ENCODE measurements at places on chromosomes 6 and 20.

- no peak for DNase-seq
Measured at GRCh38 chr6:123520217-123520616, 116.5 kb downstream of the TRDN start.

- no peak for DNase-seq
Measured at GRCh38 chr6:32151181-32151862, 417 bp downstream of the PRRT1 start.

DNA sequence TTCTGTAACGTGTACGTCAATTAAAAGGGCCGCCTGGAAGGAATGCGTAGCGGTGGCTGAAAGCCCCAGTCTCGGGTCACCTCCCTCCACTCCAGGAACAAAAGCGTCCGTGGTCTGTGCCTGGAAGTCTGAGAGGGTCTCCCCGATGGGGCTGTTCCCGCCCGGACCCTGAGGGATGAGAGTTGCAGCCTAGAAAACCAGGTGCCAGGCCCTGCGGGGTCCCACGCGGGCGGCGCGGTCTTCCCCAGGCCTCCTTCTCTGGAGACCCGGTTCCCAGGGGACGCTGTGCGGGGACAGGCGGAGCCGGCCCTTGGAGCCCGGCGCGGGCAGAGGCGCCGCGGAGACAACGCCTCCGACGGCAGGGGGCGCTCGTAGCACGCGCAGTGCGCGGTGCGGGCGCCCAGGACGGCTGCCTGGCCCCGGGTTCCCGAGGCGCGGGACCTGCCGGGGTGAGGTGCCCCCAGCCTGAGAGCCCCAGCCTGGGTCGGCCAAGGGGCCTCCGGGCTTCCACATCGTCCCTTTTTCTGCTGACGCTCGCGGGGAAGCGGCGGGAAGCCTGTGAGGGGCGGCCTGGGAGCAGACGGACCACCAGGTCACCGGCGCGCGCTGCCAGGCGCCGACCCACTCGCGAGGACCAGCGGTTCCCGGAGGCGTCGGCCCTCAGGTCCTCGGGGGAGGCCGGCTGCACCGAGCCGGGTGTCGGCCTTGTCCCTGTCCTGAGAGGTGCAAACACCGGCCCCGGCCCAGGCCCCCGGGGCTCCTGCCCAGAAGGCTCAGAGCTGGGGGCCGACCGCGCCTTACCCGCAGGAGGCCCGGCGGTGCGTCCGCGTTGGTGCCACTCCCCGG, 5.3 kb upstream of the FOXC1 start:
- no peak for DNase-seq

GRCh38 chr6:7730784-7731227, 4.9 kb downstream of the BMP6 start:
- no peak for DNase-seq

- DNase-seq = no peak
Measured at GRCh38 chr20:467755-468154, 5.4 kb upstream of the TBC1D20 start.

GRCh38 chr6:21386744-21387143, 206.8 kb upstream of the SOX4 start:
- no peak for DNase-seq

GRCh38 chr6:155291291-155291690, 23.0 kb downstream of the TFB1M start:
- DNase-seq = no peak

GRCh38 chr6:9520417-9521151, 894.3 kb downstream of the TFAP2A start:
- DNase-seq = no peak

DNA sequence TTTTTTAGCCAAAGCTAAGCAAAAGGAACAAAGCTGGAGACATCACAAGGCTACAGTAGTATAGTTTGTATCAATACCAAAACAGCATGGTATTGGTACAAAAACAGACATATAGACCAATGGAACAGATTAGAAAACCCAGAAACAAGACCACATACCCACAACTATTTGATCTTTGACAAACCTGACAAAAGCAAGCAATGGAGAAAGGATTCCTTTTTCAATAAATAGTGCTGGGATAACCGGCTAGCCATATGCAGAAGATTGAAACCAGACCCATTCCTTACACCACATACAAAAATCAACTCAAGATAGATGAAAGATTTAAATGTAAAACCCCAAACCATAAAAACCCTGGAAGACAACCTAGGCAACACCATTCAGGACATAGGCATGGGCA, 5.0 kb downstream of the RFPL4B start:
- no peak for DNase-seq

DNA sequence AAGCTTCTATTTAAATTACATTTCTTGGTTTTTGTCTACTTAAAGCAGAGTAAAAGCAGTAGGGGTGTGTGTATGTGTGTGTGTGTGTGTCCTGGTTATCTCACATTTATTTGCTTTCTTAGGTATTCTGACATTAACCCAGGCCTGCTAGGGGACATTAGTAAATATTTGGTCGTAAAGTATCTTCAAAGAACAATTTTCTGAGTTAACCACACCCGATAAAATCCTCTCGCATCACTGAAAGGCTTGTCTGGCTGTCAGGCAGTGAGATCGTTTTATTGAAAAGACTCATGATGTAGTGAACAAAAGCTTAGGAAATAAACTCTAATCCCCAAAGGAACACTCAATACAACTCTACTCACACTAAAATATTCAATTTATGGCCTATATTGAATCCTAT, 77.9 kb downstream of the ZNF217 start:
- no peak for DNase-seq

DNA sequence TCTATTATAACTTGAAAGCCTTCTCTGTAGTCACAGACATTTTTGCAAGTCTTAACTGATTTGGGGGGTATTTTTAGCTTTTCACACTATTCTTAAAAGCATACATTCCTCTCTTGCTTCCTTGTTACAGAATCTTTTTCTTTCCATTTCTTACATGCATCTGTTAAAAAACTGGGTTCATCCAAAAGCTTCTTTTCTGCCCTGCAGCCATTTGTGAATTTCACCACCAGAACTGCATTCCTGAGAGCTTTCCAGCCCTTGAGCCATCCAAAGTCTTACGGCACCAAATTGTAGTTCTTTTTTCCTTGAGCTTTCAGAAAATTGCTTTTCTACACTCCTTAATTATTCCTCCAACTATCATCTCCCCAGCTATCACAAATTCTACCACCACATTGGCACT, 19.7 kb upstream of the GSTA4 start:
- DNase-seq = no peak

DNA sequence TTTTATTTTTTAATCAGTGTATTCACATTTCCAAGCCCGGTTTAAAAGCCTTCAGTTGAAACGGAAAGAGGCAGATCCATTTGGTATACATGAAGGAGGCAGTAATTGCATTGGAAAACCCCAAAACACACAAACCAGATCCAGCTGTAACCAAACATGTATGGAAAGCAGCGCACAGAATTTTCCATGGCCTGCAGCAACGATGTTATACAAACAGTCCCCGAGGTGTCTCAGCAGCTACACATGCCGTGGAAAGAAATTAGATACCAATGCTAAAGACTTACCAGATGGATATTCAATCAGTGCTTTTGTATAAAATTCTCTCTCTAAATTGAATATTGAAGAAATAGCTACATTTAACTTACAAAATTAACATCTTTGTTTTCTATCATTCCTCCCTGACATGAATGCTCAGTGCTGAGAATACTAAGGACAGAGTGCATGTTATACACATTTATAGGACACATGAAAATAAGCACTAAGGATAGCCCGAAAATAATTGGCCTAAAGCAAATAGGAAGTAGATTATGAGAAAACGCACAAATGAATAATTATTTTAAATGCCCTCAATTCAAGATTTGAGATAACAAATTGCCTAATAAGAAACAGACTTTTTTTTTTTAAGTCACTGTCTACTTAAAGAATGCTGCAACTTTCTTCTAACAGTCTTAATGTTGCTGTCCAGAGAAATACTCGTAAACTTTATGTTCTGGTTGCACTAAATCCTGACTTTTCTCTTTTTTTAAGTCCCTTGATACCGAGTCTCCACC, 713.1 kb downstream of the HDGFL1 start:
- no peak for DNase-seq

GRCh38 chr6:5599127-5599526, 337.8 kb downstream of the FARS2 start:
- no peak for DNase-seq

DNA sequence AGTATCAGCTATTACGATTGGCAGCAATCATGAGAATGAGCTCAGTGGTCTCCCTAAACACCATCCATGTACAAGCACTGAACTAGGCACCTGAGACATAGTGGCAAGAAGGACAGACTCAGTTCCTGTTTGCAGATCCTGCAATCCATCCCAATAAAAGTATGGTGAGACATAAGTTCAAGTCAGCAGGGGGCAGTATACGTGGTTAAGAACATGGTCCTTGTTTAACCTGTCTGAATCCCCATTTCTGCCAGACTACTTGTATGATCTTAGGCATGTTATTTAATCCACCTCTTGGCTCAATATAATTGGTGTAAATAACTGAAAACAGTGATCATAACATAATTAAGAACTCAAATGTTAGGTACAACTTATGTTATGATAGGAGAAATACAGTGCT, 33.2 kb upstream of the PNISR start:
- DNase-seq = no peak

- DNase-seq = peak; percentile 32
Measured at GRCh38 chr6:19538096-19538495, 299.1 kb upstream of the ID4 start.

DNA sequence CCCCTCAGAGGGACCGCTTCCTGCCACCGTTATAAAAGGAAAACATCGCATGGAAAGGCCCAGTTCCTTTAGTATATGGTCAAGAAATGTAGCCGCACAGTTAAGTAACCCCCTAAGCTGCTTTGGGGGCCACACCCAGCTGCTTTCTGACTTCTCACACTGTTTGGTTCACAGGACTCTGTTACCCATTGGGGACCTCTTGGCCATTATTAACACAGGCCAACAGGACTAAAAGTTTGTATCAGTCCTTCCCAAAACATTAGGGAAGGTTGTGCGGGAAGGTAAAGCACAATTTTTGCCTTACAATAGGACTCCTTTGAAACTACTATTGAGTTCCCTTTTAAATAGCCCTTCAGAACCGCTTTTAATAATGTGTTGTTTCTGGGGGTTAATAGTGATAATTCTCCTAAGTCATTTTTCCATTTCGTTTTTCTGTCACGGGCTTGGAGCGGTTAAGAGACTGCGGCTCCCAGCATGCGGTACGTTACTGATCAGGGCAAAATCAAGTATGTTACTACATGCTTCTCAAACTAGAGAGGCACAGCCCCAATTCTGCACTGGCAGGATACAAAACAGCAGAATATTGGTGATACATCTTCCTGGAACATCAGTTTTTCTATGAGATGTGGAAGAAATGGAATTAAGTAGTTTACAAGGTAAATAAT, 668 bp upstream of the RPP40 start:
- DNase-seq = no peak

- no peak for DNase-seq
Measured at GRCh38 chr6:45589367-45589766, 211.6 kb upstream of the SUPT3H start.

DNA sequence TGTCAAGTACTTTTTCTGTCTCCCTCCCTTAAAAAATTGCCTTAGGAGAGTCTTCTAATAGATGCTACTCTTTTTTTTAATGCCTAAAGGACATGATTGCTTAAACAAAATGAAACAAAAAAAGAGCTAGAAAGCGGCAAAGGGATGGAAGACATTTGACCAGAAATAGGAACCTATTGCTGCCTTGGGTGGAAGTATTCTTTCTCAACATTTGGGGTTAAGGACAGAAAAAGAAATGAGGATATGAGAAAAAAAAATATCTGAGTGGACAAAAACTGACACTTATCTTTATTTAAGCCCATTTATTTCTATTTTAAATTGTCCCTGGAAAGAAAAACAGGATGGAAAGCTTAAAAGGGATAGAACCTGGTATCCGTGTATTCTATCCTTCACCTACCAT, 664.9 kb upstream of the CITED2 start:
- no peak for DNase-seq

DNA sequence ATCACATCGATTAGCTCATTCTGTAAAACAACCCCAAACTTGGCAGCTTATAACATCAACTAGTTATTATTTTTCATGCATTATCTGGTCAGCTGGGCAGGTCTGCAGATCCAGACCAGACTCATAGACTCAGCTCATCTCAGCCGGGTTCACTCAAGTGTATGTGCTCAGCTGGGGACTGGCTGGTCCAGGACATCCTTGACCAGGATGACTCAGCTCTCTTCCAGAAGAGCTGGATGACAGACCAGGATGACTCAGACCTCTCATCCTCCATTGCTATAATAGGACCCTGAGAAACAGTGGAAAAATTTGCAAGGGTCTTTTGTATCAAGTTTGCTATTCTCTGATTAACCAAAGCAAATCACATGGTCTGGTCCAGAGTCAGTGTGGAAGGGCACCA, 312.5 kb upstream of the PLCB4 start:
- no peak for DNase-seq
